ENCODE measurements at places on chromosomes 5 and 9. TPM values are rescaled to one million over a fixed set of nuclear protein-coding genes. Genes with fewer than 3 reads are reported as not detected.

DNA sequence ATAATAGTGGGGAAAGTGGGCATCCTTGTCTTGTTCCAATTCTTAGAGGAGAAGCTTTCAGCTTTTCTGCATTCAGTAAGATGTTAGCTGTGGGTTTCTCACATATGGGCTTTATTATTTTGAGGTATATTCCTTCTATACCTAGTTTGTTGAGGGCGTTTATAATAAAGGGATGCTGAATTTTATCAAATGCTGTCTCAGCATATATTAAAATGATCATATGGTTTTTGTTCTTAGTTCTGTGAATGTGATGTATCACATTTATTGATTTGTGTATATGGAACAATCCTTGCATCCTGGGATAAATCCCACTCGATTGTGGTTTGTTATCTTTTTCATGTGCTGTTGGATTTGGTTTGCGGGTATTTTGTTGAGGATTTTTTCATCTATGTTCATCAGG lies 43.1 kb downstream of the FGD3 start:
- no peak for DNase-seq

DNA sequence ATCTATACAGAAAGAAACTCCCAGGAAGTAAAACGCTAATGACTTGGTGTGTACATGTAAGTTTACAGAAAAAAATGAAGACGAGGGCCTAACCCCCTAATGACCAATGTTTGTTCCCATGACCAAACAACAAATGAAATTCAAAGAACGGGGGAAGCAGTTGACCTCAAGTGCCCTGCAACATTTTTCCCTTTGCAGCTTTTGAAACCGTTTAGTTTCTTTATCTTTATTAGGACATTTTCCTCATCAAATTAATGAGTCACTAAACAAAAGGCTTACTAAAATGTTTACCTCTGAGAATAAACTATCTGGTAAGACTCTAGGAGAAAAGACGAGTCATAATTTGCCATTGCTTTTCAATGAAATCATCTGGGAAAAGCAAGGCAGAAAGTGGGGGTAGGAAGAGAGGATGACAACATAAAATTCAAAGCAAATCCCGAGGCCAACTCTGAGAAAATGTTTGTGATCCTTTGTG lies 57.4 kb downstream of the LHFPL2 start:
- DNase-seq, result no peak

GRCh38 chr9:3241290-3241689 lies 284.5 kb downstream of the RFX3 start:
- DNase-seq, result no peak

- DNase-seq, result peak; percentile 53
Observed at GRCh38 chr9:91681461-91682305, 258.1 kb upstream of the NFIL3 start.

CTSV gene
- polyA plus RNA-seq, result 3.2 TPM

UBE2QL1 gene
- 60.1 TPM for polyA plus RNA-seq

Measured in spinal cord (tissue), 10 donors.